ENCODE measurements at places on chromosomes 7 and 10.
A peak's percentile ranks its signal among the peaks of the same experiment; 100 is the strongest.

DNA sequence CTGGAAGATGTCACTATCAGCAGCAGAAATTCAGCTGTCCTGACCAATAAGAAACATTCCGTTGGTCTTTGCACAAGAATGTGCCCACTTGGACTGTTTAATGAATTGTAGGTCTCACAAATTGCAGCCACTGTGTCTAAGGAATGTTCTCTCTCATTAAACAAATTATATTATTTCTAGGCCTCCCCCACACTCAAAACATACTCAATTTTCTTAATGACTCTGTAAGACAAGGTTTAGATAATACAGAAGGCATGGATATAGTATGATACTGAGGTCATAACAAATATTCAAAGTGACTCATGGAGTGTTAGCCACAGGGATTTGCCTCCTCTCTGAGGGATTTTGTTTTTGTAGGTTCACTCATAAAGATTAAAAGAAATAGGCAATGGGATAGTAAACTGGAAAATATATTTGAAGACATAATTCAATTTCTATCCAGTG, 197.5 kb downstream of the PTN start:
- DNase-seq, result peak; percentile 53

DNA sequence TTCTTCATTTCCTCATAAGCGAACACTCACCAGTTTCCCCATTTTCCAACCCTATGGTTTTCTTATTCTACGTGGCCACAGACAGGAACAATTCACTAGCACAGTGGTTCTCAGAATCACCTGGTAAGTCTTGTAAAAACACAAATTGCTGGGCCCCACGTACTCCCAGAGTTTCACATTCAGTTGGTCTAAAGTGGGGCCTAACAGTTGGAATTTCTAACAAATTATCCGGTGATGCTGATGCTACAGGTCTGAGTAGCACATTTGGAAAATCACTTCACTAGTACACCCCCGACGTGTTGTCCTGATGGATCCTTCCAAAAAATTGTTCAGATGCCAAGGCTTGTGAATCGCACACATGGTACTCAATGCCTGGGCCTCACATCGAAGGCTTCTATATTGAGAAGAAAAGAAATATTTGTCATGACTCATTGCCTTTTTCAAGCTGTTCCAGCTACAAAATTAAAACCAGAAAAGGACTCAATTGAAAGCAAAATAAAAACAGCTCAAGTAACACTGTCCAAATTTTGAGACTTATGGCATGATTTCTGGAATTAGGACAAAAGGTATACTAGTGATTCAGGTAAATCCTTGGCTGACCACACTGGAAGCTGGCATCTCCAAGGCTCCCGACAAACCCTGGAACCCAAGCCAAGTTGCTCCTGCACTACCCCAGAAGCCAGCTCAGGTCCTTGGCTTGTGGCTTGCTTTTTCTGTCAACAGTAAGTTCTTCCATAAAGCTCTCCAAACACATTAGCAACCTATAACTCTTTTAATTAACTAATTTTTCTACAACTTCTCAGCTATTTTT, 12.9 kb upstream of the VIM start:
- peak; percentile 92 for DNase-seq

DNA sequence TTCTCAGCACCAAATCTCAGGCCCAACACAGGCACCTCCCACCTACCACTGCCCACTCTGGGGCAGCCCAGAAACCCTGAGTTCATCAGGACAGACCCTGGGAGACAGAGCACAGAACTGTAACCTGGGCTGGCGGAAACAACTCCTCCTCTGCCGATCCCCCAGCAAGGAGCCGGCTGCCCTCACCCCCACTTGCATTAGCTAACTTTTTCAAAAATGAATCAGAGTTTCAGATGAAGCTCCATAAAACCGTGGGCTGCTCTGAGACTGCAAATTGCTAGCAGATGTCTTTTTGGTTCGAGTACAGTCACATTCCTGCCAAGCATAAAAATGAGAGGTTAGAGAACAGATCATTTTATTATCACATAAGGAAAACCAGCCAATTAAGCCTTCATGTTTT, 93.4 kb upstream of the PARD3 start:
- DNase-seq, result peak; percentile 72

GRCh38 chr10:14586901-14587300, 187.8 kb downstream of the FAM107B start:
- DNase-seq, result no peak

- DNase-seq, result no peak
These were observed 138.1 kb upstream of the BET1 start for GRCh38 chr7:94142281-94142680.

- no peak for DNase-seq
These were observed 871 bp downstream of the SPOCK2 start for GRCh38 chr10:72087392-72087968.

DNA sequence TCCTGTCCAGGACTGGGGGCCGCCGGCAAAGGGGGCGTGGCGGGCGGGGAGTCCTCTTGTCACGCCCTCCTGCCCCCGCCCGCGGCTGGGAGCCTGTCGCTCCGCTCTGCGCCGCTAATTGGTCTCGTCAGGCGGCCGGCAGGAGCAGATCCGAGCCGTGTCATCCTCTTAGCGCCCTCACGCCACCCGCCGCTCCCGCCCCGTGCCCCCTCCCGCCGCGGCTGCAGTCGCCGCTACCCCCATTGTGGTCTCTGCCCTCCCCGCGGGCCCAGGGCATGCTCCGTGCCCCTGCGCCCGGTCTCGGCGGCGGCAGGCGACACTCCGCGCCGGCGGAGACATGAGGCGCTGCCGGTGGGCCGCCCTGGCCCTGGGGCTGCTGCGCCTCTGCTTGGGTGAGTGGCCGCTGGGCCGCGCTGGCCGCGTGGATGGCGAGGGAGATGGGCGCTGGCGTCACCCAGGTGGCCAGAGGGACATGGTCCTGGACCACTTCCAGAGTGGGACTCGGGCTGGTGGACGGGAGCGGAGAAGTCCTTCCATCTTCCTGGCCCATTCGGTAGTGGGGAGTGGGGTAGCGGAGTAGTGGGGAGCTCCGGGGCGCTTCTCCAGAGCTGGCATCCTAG, at the start of gene CDHR1:
CDHR1 (plus strand) TSS at position 114 of the 620 bp plus-strand sequence; CDS start at position 338, 224 bp downstream.
- no peak for DNase-seq

GRCh38 chr7:105656922-105657521, 75.7 kb upstream of the EFCAB10 start:
- DNase-seq, result no peak

GRCh38 chr7:150450491-150451001, at the start of gene GIMAP8:
Gene GIMAP8, plus strand, starts transcription at chr7:150450630. Its CDS starts 16,069 bp downstream, at chr7:150466699.
- DNase-seq, result no peak

DNA sequence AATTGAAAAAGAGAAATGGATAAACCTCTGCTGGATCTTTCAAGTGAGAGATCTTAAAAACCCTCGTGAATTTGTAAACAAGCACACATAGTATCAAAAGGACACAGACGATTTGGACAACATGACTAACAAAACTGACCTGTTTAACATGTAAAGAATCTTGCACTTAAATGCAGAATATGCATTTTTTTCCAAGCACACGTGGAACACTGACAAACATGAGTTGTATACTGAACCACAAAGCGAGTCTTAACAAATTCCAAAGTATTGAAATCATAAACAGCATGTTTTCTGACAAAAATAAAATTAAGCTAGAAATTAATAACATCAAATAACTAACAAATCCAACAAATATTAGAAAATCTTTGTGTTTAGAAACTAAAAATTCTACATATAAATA, 65.0 kb upstream of the ZNF746 start:
- DNase-seq, result no peak

DNA sequence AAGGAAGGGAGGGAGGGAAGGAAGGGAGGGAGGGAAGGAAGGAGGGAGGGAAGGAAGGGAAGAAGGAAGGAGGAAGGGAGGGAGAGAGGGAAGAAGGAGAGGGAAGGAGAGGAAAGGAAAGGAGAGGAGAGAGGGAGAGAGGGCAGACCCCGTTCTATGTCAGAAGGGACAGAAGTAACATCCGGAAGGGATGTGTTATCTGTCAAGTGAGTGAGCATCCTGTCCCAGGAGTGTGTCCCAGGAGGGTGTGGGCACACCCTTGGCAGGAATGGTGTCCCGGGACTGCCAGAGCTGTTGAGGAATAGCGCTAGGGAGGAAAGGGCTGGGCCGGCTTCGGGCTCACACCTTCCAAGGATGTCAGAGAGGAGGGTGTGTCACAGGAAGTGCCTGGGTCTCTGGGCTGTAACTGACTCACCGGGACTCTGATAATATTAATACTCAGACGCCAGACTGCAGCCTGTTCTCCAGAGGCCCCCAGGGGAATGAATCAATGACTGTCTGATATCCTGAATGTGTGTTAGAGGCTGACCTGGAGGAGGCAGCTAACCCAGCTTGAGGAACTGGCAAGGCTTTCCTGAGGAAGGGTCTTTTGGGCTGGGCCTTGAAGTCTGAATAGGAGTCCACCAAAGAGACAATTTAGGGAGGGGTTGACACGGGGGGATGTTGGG, 125.6 kb upstream of the TNRC18 start:
- DNase-seq, result no peak

DNA sequence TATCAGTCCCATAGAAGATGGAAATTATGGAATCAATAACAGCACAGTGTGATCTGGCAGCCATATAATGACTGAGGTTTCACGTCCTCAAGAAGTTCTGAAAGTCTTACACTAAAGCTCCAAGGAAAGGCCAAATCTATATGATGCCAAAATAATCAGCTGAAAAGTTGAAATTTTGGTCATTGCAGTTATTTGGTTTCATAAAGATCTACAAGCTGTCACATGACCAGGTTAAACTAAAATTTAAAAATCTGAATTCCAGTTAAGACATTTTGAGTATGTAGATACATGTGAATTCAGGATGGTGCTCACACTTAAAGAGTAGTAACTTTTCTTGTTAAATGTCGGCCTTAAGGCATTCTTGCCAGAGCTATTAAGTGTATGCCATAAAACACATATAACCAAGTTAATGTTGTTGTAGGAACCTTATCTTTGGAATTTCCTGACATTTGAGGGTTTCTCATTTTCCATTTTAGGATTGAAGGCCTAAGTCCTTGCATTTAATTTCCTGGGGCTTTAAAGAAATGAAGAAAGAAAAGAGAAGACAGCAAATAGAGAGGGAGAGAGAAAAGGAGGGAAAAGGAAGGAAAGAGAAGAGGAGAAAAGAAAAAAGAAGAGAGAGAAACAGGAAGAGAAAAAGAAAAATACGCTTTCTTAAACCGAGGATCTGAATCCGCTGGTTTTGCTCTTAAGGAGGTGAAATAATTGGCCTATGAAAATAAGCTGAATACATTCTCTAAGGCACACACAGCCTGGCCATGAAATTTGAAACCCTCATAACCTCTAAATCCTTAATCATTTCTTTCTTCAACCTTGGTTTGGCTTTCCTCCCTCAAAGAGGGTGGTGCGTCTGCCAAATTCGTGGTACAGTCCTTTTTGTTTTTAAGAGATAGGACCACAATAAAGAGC, 43.8 kb downstream of the DENND2A start:
- peak; percentile 66 for DNase-seq

DNA sequence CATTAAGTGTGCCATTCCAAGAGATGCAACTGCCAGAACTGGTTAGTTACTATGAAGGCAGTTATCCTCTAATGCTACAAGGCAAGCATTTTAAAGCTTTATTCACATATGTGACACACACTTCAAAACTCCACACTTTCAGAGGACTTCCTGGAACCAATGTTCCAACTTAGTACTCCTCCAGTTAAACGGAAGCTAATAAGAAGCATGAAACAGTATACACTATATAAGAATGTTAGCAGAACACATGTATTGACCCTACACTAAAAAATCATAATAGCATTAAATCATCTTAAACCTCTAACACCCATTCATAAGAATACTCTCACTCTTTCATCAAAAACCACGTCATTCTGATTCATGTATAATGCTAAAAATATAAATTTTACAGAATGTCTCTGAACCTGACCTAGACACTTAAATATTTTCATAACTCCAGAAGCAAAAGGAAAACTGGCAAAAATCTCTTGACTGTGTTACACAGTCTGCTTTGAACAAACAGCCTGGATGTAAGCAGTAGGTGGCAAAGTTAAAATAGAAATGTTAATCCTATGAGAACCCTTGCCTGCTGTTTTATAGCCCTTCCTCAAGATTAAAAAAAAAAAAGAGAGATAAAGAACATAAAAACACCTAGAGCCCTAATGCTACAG, 135.0 kb downstream of the SEMA3C start:
- peak; percentile 35 for DNase-seq

- no peak for DNase-seq
These were observed 208.9 kb downstream of the ARL4A start for GRCh38 chr7:12896316-12896715.

DNA sequence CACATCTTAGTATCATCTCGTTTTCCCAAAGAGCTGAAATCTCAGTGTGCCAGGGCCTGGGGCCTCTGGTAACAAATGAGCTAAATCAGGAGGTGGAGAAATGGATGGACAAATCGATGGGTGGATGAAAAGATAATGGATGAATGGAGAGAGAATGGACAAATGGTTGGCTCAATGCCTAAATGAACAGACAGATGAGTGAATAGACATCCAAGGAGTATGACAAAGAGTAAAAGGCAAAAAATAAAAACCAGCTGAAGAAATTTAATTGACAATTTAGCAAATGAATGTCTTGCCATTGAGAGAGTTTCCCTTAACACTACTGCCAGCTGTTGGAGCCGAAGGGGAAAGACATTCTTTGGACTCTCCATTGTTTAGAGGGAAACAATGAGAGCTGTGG, 8.0 kb downstream of the SYCE1 start:
- DNase-seq, result no peak

- DNase-seq, result no peak
These were observed 283.4 kb upstream of the FZD8 start for GRCh38 chr10:35925493-35925892.

DNA sequence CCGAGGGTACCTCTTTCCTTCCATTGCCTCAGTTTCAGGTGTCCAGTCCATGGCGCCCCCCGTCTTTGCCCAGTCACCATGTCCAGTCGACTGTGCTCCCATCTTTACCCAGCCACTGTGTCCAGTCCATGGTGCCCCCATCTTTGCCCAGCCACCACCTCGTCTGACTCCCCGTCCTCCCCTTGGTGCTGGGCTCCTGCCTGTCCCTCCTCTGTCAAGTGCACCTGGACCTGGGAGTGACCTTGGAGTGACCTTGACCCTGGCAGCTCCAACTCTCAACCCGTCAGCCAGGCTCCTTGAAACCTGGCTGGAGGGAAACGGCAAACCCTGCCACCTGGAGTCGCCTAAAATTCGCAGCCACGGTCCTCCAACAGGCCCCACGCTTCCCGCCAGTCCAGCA, 180.2 kb downstream of the ADARB2 start:
- no peak for DNase-seq

DNA sequence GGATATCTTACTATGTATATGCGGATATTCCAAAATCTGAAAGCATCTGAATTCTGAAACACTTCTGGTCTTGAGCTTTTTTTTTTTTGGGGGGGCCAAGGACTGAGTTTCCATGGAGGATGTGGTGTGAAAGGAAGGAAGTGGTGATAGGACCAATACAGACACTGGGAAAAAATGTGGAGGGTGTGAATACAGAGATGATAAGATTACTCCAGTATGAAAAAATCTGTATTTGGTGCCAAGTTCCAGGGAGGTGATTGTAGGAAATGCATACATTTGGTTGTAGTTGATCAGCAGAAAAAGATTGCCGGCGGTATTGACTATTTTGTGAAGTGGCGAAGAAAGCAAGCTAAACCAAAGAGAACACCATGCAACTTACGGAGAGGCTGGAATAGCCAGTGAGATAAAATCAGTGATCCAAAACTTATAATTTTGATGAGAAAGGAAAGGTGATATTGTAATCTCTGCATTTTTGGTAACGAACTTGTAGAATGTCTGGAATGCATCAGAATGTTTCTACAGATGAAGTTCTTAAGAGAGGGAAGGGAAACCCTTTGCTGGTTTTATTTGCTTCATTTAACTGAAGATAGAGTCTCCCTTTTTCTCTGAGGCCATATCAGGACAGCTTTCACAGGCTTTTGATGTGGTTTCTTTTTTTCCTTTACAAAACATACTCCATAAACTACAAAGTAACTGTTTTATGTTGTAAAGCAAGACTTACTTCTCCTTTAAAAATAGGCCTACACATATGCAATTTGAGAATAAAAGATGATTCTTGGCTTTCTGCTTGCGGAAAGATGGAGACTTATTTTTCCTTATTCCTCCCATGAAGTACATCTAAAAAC, 6.0 kb downstream of the WDR37 start:
- DNase-seq, result no peak
